ENCODE measurements at places on chromosomes 2 and 18. TPM values are rescaled to one million over a fixed set of nuclear protein-coding genes. Genes with fewer than 3 reads are reported as not detected.

The CCDC148 gene
- total RNA-seq: 1.2 TPM

The MEIS1 gene
- 11.8 TPM for total RNA-seq

The UPP2 gene
- not detected for total RNA-seq

The PAX8 gene
- total RNA-seq: 30.2 TPM

The SALL3 gene
- total RNA-seq: 0.10 TPM

The SETBP1 gene
- 1.5 TPM for total RNA-seq

The PLEK gene
- 0.12 TPM for total RNA-seq

The CIB4 gene
- total RNA-seq: not detected

The MC4R gene
- total RNA-seq: not detected

The DSG2 gene
- 15.5 TPM for total RNA-seq

The FOXI3 gene
- total RNA-seq: not detected

The SERPINB4 gene
- not detected for total RNA-seq

The PDCD1 gene
- total RNA-seq: not detected

The BMP10 gene
- total RNA-seq: not detected

The IL18RAP gene
- total RNA-seq: not detected

The CNPPD1 gene
- 40.3 TPM for total RNA-seq

The POTEJ gene
- total RNA-seq: not detected

The HRH4 gene
- not detected for total RNA-seq

The CKAP2L gene
- total RNA-seq: 2.5 TPM

The KLHL41 gene
- total RNA-seq: 0.87 TPM

The ASIC4 gene
- total RNA-seq: not detected

The ACTG2 gene
- not detected for total RNA-seq

The C2orf80 gene
- total RNA-seq: not detected

The HAAO gene
- not detected for total RNA-seq

The SLC11A1 gene
- total RNA-seq: 0.05 TPM

The SERPINB13 gene
- total RNA-seq: not detected

The CTNNA2 gene
- not detected for total RNA-seq

The KCNJ3 gene
- total RNA-seq: not detected

The CEBPZ gene
- total RNA-seq: 24.3 TPM

The MFF gene
- 96.4 TPM for total RNA-seq

The CRYBA2 gene
- total RNA-seq: not detected

The DSC3 gene
- total RNA-seq: 2.0 TPM

The SLC9A4 gene
- total RNA-seq: not detected

The NUP35 gene
- 11.1 TPM for total RNA-seq

The CHRNA1 gene
- total RNA-seq: 1.9 TPM

The CACNB4 gene
- 0.82 TPM for total RNA-seq

The PMS1 gene
- 10.8 TPM for total RNA-seq

The OTX1 gene
- total RNA-seq: not detected

The RESP18 gene
- not detected for total RNA-seq

The KCNE4 gene
- 1.2 TPM for total RNA-seq

The EGR4 gene
- total RNA-seq: not detected
